ENCODE measurements at places on chromosomes 12 and 14.

GRCh38 chr14:68535404-68536017, 257.4 kb downstream of the ZFP36L1 start:
- DNase-seq: no peak

DNA sequence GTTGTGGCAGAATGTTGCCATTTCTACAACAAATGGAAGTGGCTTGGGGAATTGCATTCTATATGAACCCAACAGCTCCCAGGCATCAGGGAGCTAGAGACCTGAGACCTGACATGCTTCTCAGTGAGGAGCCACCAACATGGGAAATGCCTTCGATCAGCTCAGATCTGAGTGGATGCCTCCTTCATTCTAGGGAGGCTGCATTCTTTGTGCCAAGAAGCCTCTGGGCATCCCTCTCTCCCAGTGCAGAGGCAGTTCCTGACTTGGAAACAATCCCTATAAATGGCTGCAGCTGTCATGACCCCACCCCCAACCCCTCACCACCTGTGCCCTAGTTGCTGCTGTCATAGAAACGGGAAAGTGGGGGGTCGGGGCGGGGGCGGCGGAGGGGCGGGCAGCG, 196.3 kb downstream of the PPM1H start:
- no peak for DNase-seq

GRCh38 chr12:102811110-102811737, 105.8 kb downstream of the PAH start:
- no peak for DNase-seq

DNA sequence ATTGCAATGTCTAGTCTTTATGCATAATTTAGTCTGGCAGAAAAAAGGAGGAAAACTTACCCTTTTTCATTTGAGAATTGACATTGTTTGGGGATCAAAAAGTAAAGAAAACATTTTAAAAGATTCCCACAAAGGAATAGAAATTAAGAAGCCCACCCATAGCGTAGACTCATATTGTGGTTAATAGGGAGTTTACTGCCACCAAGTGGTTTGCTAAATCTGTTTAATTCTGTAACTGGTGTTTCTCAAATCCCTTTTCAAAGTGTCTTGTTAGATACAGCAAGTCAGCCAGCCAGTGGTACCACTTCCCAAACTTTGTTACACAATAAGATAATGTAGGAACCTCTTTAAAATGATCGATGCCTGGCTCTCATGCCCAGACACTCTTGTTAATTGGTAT, 180.3 kb downstream of the IPO8 start:
- DNase-seq: no peak

DNA sequence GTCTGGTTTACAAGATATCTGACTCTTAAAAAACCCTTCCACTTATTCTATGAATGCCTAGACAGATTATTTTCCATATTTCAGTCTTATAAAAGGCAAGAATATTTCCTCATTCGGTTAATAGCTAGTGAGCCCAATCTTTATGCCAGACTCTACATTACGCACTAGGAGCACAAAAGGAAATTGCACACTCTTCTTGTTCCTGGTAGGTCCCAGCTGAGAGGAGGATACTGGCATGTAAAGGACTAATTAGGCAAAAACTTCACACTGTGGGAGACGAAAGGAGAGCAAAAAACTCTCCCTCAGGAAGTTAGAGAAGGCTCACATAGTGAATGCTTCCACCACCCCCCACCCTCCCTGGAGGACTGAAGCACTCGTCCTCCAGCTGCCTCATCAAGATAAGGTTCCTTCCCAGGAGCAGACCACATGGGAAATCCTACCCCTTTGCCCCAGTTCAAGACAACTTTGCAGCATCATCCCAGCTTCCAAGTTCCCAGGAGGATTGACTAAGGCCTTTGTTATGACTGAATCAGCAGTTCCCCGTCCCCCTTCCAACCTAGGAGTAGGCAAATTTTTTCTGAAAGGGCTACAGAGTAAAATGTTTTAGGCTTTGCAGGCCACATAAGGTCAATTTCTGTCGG, 14.5 kb downstream of the CAPZA3 start:
- no peak for DNase-seq

- no peak for DNase-seq
These were observed 21.2 kb downstream of the TRIM9 start for GRCh38 chr14:51073731-51074130.

DNA sequence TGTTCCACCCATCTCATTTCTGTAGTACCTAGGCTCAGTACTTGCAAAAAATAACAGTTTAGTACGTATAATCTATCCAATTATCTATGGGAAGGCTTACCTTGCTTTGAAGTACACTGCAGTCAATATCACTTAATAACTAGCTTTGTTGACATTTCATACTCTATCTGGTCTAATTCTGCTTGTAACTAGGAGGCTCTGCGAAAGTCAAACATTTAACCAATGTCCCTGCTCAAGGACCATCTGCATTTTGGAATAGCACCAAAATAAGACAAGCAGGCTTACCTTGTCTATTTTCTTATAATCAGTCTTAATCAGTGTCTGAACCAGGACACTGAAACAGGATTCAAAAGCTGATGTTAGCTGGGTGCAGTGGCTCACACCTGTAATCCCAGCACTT, 39.9 kb downstream of the SLC25A47 start:
- no peak for DNase-seq

DNA sequence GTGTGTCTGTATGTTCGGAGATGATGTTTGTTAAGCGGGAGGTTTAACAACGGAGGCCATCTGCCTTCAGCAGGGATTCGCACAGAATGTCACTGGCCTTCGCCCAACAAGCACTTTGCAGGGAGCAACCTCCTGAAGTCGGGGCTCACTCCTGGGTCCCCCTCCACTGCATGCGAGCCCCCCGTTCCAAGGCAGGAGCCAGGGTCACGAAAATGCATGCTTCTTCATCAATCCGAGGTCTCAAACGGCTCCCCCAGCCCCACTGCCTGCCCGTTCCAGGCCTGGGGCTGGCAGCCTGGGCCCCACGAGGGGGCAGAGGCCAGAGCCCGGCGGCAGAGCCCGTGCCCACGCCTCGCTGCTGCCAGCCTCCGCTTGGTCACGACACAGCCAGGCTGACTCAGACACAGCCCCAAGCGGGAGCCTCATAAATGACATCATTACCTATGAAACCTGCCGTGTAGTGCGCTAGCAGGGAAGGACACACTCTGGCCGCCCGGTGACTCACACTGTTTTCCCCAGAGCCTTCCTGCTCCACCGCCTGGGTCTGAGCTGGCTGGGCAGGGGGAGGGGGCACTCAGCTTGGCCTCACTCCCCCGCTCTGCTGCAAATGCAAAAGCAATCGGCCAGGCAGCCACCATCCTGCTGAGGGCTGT, 169.5 kb upstream of the RTL1 start:
- DNase-seq: no peak
